ENCODE measurements at places on chromosomes 4 and X.

DNA sequence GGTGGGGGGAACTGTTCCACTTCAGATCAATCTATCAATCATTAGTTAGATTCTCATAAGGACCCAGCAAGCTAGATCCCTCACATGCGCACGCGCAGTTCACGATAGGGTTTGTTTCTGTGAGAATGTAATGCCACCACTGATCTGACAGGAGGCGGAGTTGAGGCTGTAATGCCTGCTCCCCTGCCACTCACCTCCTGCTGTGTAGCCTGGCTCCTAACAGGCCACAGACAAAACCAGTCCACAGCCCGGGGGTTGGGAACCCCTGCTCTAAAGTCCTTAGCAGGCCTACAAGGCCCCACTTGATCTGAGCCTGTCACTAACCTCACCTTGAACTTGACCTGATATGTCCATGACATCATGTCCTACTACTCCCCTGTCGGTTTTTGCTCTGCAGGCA is 30.3 kb downstream of the ARL9 start:
- DNase-seq = no peak

DNA sequence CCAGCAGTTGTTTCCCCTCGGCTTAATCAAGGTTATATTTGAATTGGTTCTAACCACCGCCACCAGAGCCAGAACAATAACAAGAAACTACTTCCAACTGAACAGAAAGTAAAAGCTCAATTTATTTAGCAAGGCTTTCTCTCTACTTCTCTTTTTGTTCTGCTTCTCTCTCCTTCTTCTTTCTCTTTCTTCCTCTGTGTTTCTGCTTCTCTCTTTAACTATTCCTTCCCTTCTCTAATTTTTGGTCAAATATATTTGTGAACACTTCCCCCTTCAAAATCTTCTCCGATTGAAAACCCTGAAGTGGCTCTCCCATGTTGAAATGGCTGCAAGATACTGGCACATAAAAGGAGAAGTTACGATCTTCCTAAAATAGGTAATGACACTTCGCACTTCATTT is 1195.9 kb upstream of the PRKX start:
- no peak for DNase-seq

- no peak for DNase-seq
These were observed 19.1 kb downstream of the SASH3 start for GRCh38 chrX:129798888-129799287.

DNA sequence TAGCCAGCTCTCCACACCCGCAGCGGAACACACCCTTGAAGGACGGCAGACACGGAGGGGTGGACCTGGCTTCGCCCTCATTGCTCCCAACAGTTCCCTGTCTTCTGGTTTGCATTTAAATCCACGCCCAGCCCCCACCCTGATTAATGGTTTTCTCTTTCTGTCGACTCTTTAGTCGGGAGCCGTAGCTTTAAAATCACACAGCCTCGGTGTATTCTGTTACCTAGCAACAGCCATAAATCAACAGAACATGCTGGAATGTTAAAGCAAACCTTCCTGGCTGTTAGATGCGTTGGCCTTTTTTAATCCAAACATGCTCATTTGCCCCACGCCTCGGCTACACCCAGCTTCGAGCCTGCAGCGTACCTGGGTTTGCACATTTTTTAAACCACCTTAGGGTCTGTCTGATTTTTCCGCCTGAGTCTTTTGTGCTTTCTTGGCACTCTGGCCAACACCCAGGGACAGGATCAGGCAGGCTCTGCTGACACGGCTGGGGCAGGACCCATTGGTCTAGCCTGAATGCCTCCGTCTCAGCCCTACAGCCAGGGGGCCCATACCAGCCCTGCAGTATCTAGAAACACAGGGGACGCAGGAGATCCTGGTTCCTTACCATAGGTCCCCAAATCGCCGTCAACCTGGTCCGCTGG is 21.4 kb upstream of the PPP2R2C start:
- no peak for DNase-seq

DNA sequence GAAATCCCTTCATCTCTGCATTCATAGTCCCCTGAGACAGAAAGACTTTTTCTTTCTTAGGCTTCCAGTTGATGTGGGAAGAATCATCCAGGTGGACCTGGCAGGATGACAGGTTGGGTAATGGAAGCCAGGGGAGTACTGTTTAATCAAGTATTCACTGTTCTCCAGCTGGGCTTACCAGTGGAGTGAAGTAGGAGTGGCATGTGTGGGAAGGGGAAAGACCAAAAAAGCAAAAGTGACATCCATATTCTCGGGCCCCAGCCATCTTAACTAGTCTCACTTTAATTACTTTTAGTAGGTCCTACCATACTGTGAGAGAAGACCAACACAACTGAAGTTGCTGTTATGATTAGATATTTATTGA is 18.5 kb downstream of the VSIG4 start:
- no peak for DNase-seq

- no peak for DNase-seq
These were observed 1884.7 kb upstream of the PCDH7 start for GRCh38 chr4:28835501-28835900.

DNA sequence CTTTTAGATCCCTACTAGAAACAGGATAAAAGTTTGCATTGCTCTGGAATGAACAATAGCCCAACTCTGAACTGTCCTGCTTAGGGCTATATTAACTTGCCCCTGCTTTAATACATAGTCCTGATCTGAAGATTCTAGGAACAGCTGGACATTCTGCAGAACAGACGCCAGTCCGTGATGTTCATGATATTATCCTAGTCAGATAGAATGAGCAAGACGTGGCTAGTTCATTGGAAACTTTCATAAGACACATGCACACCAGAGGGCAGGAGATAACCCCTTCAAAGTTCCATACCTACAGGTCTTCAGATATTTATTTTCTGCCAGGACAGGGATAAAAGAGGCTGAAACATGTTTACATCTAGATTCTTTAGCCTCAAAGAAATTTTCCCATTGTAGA is 75.5 kb upstream of the CLNK start:
- no peak for DNase-seq

- DNase-seq = no peak
These were observed 23.4 kb downstream of the DHX15 start for GRCh38 chr4:24560868-24561368.

DNA sequence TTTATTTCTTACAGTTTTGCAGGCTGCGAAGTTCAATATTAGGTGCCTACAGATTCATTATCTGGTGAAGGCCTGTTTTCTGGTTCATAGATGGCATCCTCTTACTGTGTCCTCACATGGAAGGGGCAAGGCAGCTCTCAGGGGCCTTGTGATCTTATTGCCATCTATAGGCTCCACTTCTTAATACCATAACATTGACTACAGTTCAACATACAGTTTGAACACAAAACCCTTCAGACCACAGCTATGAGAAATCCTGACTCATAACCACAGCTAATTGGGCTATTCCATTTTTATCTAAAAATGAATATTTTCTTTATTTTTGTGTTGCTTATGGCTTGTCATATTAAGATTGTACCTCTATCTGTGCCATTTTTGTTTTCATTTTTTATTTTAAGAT is 72.3 kb downstream of the STAG2 start:
- no peak for DNase-seq

DNA sequence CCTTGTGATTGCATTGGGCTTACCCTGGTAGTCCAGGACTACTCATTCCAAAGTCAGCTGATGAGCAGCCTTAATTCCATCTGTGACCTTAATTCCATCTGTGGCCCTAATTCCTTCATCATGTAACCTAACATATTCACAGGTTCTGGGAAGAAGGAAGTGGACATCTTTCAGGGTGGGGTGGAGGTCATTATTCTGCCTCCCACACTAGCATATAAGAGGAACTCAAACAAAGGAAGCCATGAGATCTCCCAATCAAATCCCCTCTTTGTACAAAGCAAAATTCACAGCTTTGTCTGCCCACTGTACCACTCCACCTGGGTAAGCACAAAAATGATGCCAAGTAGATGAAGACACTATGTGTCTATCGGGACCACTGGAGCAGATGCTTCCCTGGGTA is 87.3 kb downstream of the SLC2A9 start:
- DNase-seq = no peak

GRCh38 chrX:46694549-46694948 is 64.4 kb downstream of the SLC9A7 start:
- no peak for DNase-seq

DNA sequence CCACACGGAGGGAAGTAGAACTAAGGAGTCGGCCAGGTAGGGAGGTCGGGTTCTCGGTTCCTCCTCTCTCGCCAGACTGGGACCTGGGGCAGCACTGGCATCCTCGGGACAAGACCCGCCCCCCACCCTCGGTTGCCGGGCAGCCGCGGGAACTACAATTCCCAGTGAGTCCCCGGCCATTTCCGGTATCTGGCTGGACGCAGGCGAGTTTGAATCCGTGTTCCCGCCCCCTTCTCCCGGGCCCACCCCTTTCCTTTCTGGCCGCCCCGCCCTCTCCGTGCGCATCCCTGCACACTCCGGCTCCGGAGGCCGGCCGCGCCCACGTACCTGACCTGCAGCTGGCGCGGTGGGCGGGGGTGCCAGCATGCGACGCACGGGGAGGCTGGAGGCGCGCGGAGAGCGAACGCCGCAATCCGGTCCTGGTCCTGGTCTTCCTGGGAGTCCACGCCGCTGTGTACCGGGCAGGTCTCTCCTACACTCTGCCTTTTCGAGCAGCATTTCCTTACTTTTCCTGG is 10.2 kb upstream of the DLG3 start:
- peak; percentile 72 for DNase-seq

GRCh38 chr4:152281822-152282221 is 254.1 kb downstream of the FBXW7 start:
- no peak for DNase-seq

DNA sequence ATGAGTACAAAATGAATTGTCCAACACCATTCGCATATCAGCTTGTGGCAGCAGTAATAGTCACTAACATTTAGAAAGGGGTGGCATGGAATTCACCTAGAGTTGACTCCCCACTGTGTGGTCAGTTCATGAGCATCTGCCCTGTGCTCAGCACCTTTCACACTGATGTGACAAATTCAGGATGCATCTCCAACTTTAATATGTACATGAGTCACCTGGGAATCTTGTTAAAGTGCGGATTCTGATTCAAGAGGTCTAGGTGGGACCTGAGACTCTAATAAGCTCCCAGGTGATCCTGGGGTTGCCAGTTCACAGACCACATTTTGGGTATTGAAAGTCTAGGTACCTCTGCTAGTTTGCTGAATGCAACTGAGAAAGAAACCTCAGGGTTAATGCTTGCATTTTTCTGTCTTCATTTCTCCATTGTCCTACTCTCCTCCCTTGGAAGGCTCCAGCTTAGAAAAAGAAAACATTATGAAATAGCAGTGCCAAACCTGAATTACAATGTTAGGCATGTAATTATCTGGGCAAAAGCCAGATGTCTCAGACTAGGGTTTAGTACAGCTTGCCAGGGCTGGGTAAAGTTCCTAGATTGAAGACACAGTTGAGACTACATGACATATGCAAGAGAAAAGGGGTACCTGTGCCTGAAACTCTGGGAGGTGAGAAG is 32.7 kb downstream of the TMSB4X start:
- DNase-seq = no peak

GRCh38 chr4:2007804-2008670 is 737 bp downstream of the NELFA start:
- no peak for DNase-seq

DNA sequence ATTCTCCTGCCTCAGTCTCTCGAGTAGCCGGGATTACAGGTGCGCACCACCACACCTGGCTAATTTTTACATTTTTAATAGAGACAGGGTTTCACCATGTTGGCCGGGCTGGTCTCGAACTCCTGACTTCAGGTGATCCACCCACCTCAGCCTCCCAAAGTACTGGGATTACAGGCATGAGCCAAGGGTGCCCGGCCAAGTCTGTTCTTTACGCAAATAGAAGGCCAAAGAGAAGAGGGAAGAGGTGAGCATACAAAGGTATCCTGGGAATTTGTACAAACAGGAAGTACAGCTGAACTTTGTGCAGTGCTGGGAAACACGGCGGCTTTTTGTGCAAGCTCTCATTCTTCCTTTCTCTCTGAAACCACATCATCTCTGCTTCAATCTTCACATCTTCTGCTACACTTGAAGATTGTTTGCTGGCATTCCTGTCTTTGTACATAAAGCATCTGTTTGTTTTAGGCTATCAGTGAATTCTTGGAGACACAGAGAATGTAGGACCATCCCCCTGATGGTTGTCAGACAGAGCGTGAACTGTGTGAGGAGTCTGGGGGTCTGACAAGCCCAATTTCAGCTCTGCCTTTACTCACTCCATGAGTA is 71.9 kb upstream of the PRSS48 start:
- no peak for DNase-seq

- DNase-seq = no peak
These were observed 11.4 kb downstream of the FHIP1A start for GRCh38 chr4:151420250-151420807.

DNA sequence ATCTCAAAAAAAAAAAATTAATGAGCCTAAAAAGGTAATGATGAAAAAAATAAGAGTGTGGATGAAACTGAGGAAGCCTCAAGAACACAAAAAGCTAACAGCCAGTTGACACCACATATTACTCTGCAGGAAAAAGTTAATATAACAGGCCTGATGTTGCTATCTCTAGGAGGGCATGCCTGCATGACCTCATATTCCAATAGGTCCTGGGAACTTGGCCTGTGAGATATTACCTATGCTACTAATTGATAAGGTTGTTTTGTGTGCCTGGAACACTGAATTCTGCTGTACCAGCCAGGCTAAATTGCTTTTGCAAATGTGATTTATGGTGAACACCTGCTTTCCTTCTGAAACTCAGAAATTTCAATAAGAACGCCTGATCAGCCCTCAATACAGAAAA is 15.9 kb downstream of the SLC9A7 start:
- DNase-seq = no peak
